ENCODE measurements at places on chromosomes 3 and 15.
A peak's percentile ranks its signal among the peaks of the same experiment; 100 is the strongest.

DNA sequence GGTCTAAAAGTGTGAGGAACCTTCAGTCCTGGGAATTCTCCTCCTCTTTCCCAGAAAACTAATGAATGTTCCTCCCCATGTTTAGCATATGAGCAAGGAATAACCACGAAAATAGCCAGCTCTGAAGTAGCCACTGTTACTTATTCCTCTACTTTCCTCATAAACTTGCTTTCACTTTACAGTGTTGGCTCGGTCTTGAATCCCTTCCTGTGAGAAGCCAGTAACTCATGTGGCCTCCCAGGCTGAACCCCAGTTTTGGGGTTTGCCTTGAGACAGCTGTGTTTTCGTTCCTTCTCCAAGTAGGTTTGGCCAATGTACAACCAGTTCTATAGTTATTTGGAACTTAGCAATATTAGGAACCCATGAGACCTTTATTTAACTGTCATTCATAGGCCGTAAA is 195.0 kb downstream of the CNTN6 start:
- DNase-seq: no peak

- no peak for DNase-seq
Measured at GRCh38 chr3:184912163-184912562, 100.2 kb downstream of the VPS8 start.

DNA sequence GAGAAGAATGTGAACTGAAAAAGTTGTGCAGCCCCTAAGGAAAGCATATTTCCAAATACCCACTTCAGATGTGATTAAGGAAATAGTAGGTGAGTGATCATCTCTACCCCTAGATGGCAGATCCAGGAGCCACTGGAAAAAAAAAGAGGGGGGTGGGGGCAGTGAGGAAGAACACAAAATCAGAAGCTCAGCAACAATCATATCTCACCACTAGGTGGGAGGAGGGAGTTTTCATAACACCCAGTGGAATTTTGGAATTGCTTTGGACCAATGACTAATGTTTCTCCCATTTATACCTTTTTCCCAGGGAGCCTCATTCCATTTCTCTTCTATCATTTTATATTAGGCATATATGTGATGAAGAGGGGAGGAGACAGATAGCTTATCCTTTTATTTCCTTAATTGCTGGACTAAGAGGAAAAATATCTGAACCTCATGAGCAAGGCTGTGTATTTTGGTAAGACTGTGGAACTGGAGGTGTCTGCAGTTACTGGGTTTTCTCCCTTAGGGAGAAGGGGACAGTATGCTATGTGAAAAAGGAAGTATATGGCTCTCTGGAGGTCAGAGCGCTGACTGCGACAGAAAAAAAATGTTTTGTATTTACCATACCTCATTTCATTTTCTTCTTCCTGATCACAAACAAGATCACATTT is 363.4 kb downstream of the GAP43 start:
- DNase-seq: no peak

- DNase-seq: no peak
Measured at GRCh38 chr15:69403594-69403993, 10.6 kb upstream of the KIF23 start.

- DNase-seq: no peak
Measured at GRCh38 chr3:88775026-88775690, 332.3 kb upstream of the EPHA3 start.

GRCh38 chr3:175336406-175337133 is 477.4 kb downstream of the NAALADL2 start:
- no peak for DNase-seq

DNA sequence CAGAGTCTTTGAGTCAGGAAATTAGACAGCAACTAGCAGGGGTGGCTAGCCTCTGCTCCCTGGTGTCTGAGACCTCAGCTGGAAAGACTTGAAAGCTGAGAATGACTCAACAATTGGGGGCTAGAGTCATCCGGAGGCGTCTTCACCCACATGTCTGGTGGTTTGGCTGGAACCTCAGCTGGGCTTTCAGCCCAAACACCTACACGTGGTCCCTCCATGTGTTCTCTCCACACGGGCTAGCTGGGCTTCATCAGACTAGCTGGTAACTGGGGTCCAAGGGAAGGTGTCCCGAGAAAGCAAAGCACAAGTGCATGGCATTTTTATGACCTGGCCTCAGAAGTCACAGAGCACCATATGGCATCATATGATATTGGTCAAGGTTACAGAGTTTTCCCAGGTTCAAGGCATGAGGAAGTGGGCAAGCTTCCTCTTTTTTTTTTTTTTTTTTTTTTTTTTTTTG is 19.9 kb upstream of the ABHD2 start:
- DNase-seq: peak; percentile 80

GRCh38 chr15:100259266-100259665 is 82.5 kb downstream of the ADAMTS17 start:
- no peak for DNase-seq

DNA sequence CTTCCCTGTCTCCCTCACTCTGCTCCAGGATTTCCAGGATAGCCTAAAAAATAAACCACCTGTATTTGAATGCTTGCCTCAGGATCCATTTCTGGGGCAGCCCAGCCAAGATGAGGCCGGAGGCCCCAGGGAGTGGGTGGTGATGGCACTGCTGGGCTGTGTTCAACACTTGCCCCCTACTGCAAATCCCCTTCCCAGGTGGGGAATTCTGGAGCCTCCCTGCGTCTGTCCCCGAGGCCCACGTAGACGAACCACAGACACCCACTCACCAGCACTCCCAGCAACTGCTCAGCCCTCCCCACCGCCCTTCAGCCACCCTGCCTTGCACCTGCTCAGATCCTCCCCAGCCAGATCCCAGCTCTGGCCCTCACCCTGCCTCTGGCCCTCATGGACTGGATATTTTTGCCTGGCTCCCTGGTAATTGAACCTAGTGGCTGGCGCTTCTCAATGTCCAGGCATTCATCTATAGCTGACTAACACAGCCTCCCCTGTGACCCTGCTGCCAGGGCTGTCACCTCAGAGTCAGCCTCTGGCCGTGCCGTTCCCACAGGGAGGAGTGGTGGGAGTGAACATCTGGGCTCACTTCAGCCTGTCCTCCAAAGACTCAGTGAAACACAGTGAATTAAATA is 17.1 kb upstream of the EPB42 start:
- no peak for DNase-seq

DNA sequence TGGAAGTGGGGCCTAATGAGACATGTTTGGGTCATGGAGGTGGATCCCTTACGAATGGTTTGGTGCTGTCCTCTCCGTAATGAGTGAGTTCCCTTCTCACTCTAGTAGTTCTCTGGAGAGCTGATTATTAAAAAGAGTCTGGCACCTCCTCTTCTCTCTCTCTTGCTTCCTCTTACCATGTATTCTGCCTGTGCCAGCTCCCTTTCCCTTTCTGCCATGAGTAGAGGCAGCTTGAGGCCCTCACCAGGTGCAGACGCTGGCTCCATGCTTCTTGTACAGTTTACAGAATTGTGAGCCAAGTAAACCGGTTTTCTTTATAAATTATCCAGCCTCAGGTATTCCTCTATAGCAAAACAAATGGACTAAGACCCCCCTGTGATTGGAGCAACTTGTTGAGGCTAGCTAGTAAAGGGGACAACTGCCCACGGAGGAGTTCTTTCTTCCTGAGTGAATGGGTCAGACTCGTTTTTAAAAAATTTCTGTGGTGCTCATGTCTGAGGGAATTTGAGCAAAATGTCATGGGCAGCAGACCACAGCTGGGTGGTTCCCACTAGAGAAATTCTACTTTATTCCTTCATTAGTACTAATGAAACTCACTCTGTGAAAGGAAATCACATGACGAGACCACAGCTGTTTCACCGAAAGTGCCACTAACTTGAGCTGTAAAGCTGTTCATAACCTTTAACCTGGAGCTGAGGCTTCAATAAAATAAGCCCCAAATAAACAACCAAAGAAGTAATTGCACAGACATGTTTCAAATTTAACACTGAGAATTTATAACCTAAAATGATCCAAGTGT is 210.0 kb downstream of the NFKBIZ start:
- DNase-seq: no peak

- no peak for DNase-seq
Measured at GRCh38 chr3:114718898-114719210, 425.0 kb downstream of the TIGIT start.

- DNase-seq: no peak
Measured at GRCh38 chr3:10946526-10946925, 46.0 kb upstream of the SLC6A1 start.

- no peak for DNase-seq
Measured at GRCh38 chr15:43799945-43800285, at the start of gene SERINC4. TSS of gene SERINC4 (minus strand) at chr15:43800220. CDS start at chr15:43799986, 234 bp downstream.

DNA sequence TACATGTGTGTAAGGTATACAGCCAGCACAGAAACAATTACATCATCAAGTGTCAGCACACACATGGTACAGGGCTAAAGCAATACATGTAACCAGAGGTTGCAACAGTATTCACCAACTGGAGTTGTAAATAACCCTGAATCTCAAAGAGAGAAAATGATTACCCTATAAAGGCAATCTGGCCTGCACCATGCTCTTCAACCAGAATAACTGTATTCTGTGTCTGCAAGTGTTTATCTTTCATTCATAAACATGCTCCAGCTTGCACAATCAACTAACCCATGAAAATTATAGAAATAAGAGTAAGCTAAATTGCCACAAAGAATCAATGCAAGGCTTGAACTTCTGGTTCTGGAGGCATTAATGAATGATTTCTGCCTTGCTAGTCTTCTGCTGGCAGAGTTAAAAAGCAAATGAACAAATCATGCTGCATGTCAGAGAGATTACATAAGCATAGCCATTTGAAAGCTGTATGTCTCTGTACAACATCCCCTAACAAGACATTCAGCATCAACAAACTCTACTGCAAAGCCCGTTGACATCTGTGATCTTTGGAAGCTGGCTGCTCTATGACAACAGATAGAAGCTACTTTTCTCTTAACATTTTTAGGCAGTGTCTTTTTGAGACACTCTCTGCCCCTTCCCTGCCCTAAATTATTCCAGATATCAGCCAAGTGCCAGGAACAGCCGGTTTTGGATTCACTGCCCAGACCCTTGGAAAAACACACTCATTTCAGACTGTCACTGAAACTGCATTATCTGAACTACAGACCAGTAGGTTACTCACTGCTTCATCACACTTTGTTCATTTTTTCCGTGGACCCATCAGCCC is 871.0 kb downstream of the OTOL1 start:
- no peak for DNase-seq

DNA sequence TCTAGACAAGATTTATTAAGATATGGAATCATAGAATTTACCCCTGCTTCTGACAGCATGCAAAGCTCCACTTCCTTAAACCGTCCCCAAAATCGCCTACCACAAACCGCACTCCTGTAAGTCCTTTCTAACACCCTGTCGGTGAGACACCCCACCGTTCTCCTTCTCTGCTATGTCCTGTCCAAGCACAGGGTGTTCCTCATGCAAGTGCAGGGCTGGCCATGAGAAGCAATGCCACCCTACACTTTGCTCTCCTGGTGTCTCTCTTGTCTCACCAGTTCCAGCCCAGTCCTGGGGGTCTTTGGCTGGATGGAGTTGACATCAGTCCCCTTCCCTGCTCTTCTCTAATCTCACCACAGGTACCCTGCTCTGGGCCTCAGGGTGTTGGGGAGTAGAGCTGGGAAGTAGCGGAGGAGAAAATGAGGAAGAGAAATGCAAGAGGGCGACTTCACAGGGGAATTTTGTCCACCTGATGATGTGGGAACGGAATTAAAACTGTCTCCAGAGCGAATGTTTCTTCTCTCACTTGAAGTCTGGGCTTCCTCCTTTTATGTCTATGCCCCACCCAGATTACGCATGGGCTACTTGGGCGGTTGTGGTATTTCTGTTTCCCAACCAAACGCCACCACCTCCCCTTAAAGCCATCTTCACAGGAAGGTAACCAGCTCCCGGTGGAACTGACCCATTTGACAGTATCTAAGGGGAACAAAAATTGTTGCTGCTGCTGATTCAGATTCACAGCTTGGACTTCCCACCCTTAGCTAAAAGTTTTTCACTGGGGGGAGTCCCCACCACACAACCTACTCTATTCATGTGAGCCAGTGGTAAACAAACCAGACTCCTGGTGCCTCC is 49.9 kb downstream of the CASR start:
- no peak for DNase-seq

GRCh38 chr3:30341851-30342250 is 264.6 kb upstream of the TGFBR2 start:
- no peak for DNase-seq

DNA sequence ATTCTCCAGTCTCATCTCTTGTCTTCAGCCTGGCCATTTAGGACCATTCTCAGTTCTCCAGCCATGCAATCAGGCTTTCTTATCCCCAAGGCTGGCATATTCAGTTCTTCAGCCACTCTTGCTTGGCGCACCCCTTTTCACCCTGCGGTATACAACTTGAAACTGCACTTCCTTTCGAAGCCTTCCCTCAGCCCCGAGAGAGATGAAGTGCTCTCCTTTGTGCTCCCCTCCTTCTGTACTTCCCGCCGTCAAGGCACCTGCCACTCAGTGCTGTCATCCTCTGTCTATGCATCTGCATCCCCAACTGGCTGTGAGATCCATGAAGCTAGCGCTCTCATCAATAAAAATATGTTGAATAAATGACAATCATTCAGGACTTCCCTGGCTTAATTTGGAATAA is 45.7 kb downstream of the MORC1 start:
- DNase-seq: no peak

GRCh38 chr3:197354568-197355001 is 56.2 kb upstream of the DLG1 start:
- no peak for DNase-seq

DNA sequence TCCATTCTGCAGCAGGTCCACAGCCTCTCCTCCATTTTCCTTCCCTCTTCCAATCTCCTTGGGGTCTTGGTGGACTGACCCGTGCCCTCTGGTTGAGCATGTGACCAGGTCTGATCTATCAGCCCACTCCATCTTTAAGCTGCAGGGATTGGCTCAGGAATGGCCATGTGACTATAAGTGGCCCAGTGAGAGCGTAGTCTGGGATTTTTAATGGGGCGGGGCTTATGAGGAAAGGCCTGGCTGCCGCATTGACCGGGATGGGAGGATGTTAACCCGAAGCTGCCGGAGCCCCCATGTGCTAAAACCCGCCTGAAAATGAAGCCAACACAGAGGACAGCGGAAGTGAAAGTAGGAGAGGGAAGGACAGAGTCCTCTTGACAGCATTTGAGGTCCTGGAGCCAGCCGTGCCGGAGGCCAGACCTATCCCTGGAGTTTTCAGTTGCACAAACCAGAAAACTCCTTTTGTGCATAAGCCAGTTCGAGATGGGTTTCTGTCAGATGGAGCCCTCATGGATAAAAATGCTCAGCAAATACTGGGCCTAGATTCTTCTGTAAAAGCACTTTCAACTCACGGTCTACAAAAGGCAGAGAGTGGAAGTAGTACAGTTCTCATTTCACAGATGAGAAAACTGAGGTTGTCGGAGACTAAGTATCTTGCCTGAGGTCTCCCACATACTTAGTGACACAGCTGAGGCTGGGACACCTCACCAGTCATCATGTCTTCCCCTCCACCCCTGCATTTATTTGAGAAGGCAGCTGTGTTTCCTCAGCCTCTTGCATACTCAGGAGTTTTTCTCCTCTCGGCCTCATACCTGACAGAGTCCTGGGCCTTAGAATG is 61.9 kb downstream of the ATP2B2 start:
- no peak for DNase-seq

- DNase-seq: peak; percentile 64
Measured at GRCh38 chr3:126472277-126473006, 3.2 kb downstream of the ZXDC start.

Measured in NK-92 treated with Interleukin-12 subunit alpha and Interleukin-12 subunit beta, amount 100 ng/mL, for 24 hours (cell line).